ENCODE measurements at places on chromosomes 2 and 18. TPM values are rescaled to one million over a fixed set of nuclear protein-coding genes. Genes with fewer than 3 reads are reported as not detected.

DNA sequence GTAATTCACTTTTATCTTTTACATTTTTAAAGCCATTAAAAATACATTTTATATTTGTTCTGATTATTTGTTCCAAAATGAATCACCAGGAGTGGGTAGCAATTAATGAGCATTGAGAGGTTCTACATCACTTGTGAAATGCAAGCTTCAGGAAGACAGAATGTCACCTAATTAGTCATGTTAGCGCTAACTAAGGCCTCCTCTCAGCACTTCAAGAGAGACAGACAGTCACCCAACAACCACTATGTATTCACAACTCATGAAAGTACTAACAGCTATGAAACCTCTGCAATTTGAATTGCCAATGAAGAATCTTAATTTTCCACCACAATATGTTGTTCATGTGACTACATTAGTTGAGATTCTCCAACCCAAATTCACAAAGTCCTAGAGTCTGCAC lies 611.0 kb downstream of the KCNJ3 start:
- no peak for DNase-seq

GRCh38 chr2:221465776-221466175 lies 106.3 kb downstream of the EPHA4 start:
- DNase-seq: no peak

DNA sequence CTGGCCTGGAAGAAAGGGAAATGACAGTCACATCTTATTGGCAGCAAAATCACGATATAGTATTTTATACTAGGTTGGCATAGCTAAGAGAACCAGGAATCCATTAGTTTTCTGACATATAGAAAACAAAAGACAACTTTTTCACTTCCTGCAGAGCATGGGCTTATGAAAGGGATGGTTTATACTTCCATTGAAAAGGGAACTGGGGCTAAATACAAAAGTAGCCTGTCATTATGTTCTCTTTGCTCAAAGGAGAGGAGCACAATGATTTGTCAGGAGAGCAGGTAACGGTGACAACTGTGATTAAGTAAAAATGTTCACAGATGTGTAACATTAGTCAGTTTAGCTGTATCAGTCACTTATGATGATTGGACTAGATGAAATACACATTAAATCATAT lies 46.4 kb downstream of the SLC25A12 start:
- DNase-seq: no peak

DNA sequence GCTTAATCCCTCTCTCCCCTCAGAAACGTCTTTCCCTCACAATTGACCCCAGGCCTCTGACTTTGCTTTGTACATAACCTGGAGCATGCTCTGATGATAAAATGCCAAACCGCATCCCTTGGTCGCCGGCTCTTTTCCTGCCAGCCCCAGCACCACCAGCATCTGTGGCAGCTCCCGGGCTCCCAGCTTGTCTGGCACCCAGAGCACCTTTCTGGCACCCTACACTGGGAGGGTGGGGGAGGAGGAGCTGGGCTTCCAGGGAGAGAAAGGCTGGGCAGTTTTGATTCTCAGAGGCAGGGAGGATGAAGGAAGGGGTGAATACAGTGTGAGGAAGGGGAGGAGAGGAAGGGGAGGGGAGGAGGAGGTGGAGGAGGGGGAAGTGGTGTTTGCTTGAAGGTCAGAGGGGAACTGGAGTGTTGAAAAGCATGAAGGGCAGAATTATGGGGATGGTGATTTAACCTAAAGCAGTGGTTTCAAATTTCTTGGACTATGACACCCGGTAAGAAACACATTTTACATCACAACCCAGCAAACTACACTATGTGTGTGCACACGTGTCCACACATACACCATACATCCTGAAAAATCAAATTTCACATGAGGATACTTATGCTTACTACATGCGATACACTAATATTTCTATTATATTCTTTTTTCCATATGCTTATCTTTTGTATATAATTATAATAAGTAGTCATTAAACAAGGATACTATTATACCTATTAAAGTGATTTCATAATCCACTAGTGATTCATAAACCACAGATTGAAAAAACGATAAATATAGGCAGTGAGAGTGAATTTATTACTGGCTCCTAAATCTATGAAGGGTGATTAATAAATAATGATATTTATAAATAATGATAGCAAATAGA lies 30.0 kb upstream of the IGFBP2 start:
- DNase-seq: no peak

DNA sequence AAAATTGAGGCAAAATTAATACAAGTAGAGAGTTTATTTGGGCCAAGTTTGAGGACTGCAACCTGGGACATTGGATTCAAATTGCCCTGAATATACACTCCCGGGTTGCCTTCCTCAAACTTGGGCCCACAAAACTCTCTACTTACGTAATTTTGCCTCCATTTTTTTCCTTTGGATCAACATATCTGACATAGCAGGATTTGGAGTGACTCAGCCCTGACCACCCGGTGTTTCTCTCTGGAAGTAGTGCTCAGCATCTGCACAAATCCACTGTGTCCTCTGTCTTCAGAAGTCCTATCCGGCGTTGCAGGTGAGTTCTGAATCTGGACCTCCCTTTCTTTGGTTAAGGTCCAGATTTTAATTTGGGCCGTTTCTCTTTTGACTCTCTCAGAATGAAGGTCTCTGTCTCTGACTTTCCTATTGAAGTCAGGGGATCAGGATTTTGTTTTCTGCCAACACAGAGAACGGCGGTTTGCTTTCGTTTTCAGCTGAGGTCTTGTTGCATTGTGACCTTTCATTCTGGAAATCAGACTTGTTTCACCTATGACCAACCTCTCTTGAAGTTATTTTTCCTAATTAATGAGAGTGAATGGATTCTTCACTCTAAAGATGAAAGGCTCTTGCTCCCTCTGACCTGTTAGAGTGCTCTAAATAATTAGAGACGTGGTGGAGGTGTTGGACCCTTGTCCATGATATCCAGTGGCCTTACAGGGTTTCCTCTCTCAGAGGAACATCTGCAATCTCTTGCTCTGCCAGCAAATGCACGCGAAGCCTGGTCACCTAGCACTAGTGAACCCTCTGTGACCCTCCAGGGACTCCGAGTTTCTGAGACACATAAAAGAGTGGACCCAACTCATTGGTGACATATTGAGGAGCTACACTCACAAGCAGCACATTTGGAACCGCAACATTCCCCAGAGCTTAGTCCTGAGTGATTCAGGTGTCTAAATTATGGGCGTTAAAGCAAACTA lies 13.6 kb downstream of the TCF23 start:
- no peak for DNase-seq

GRCh38 chr2:10405448-10405847 lies 42.7 kb downstream of the ODC1 start:
- DNase-seq: no peak

GRCh38 chr18:62486290-62486964 lies 36.4 kb upstream of the ZCCHC2 start:
- DNase-seq: no peak

Gene SULT1C4
- total RNA-seq: 0.51 TPM

Gene FSHR
- not detected for total RNA-seq

Gene CCDC141
- 21.3 TPM for total RNA-seq

Gene LRATD1
- 0.34 TPM for total RNA-seq

Gene RTP5
- 0.43 TPM for total RNA-seq

Gene SCN7A
- total RNA-seq: 1.1 TPM

Gene CKAP2L
- 3.5 TPM for total RNA-seq

Measured in spleen (tissue), 13 donors.